NK-92 treated with Interleukin-12 subunit alpha and Interleukin-12 subunit beta, amount 100 ng/mL, for 24 hours (cell line): ENCODE measurements at places on chromosomes 4 and X.

DNA sequence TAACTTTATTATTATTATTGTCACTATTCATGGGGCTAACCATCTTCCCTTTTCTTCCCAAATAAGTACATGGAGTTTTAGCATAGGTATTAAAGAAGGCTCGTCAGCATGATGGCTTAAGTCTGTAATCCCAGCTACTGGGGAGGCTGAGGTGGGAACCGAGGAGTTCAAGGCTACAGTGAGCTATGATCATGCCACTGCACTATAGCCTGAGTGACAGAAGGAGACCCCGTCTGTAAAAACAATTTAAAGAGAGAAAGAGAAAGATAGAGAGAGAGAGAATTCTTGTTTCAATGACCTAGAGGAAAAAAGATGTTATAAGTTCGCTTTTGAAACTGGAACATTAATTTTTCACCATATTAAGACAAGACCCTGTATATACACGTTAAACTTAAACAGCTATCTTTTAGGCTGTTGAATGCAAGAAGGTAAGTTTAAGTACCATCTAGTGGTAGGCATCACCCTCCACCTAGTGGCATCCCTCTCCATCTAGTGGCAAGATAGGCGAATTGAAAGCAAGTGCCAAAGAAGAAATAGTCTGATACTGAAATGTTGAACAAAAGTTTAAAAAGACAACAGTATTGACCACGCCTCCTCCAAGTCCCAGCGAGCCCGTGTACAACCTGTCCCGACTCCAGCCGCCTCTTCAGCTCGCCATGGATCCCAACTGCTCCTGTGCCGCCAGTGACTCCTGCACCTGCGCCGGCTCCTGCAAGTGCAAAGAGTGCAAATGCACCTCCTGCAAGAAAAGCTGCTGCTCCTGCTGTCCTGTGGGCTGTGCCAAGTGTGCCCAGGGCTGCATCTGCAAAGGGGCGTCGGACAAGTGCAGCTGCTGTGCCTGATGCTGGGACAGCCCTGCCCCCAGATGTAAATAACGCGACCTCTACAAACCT is 26.0 kb upstream of the YTHDC1 start:
- no peak for DNase-seq

- DNase-seq = no peak
Observed at GRCh38 chrX:3037218-3037617, 4.1 kb upstream of the ARSF start.

GRCh38 chrX:77160301-77160700 is 286.9 kb upstream of the FGF16 start:
- peak; percentile 1 for DNase-seq

DNA sequence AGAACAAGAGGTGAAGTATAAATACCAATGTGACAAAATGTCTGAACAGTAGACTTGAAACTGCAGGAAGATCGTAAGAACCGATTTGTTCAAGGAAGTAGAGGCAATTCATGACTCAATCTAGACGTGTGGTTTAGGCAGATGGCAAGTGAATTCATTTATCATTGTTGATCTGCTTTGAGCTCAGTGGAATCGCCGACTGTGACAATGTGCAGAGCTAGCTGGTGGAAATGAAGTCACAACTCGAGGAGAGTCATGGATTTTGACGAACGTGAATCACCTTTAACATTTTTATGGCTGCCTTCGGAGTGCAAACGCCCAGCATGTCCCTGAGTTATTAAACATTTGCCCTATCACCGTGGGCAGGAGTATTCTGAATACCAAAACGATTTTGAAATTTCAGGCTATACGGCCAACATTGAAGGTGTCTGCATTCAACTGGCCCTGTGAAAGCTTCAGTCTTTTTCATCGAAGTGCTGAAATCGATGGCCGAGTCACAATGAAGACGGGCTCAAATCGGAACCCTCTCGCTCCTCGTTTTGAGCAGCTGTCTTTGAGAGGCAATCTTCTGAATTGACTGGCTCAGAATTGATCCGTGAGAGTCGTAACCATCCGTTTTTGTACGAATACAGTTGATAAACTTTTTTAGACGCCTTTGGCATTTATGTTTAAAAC is 689 bp upstream of the OGT start:
- DNase-seq = no peak

GRCh38 chrX:44042116-44042515 is 68.9 kb upstream of the NDP start:
- no peak for DNase-seq

DNA sequence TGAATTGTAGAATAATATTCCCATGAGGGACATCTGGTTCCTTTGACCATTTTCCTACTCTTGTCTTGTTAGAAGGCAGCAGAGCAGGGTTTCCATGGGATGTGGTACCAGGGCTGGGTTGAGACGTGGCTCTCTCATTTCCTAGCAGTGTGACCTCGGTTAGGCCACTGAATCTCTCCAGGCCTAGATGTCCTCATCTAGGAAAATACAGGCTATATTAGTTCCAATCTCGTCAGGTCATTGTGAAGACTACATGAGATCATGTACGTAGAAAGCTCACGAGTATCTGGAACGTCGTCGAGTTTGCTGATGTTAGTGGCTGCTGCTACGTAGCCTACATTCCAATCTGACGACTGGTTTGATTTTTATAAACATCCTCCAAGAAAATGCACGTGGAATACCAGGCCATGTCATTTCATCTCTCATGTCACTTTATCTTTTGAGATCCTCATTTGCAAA is 278.2 kb upstream of the GATB start:
- DNase-seq = no peak

DNA sequence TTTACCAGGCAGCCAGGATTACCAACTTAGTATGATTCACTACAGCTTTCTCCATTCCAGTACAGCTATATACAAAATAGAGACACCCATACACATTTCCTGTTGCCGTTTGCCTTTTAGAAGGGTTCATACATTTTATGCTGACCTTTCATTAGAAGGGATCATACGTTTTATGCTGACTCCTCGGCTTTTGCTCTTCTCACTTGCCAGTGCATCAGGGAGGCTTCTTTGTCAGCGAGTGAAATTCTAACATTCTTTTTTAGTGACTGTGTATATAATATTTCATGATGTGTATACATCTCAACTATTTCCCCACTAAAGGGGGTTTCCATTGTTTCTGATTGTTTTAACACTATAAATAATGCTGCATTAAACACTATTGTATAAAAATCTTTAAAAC is 552.6 kb downstream of the TRIML1 start:
- DNase-seq = no peak

DNA sequence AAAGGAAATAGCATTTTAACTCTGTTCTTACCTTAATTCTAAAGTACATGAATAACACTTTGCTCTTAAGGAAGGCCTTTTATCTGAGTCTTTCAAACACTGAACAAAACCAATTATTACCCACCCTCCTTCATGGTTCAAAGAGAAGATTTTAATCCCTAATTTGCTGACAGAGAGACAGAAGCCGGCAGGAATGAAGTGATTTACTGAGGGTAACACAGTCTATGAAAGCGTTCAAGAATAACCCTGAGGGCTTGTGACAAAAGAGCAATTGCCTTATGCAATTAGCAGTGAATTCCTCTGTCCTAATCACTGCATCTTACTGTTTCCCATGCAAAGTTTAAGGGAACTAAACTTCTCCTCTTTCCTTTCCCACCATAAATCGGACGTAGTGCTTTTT is 144.1 kb downstream of the PACRGL start:
- no peak for DNase-seq

GRCh38 chrX:118631586-118631985 is 95.8 kb upstream of the IL13RA1 start:
- no peak for DNase-seq
